ENCODE measurements at places on chromosomes 1 and 21. TPM values are rescaled to one million over a fixed set of nuclear protein-coding genes. Genes with fewer than 3 reads are reported as not detected.

Gene NCF2
- total RNA-seq, result 10.0 TPM

Gene UFC1
- 70.6 TPM for total RNA-seq

Gene BRINP2
- total RNA-seq, result 1.7 TPM

Gene MAN1C1
- total RNA-seq, result 20.2 TPM

Gene HTR6
- total RNA-seq, result not detected

GRCh38 chr21:41961753-41962152 lies 7.9 kb upstream of the C2CD2 start:
- DNase-seq, result no peak
- no peak overlapping the region for H3K27ac ChIP-seq
- peaks cover 19% of the 10 kb centered on the region for H3K4me1 ChIP-seq
- peaks cover 23% of the 10 kb centered on the region for H3K27me3 ChIP-seq
- no peaks in the 10 kb centered on the region for H3K36me3 ChIP-seq

- H3K27me3 ChIP-seq, result no peaks in the 10 kb centered on the region
- H3K4me1 ChIP-seq, result peaks cover 71% of the 10 kb centered on the region
- peak; percentile 89 for DNase-seq
- no peaks in the 10 kb centered on the region for H3K36me3 ChIP-seq
- H3K27ac ChIP-seq, result peak overlapping the region; percentile 6
Measured at GRCh38 chr21:46052703-46053651, 44.9 kb upstream of the COL6A2 start.

DNA sequence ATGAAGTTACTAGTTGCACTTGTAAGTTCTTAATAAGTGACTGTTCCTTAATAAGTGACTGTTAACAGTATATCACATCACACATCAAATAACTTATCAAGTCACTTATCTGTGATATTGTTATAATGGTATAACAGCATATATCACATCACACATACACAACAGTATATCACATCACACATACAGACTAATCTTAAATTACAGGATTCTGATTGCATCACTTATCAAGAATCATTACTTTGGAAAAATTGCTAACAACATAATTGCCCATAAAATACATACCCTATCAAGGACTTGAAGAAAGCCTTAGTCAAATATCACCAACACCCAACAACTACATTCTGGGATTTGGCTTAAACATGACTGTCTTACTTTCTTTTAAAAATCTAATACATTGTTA lies 813.5 kb downstream of the LTN1 start:
- H3K27me3 ChIP-seq, result no peaks in the 10 kb centered on the region
- H3K4me1 ChIP-seq, result no peaks in the 10 kb centered on the region
- H3K36me3 ChIP-seq, result no peaks in the 10 kb centered on the region
- H3K4me3 ChIP-seq, result no peak overlapping the region
- H3K27ac ChIP-seq, result no peak overlapping the region

DNA sequence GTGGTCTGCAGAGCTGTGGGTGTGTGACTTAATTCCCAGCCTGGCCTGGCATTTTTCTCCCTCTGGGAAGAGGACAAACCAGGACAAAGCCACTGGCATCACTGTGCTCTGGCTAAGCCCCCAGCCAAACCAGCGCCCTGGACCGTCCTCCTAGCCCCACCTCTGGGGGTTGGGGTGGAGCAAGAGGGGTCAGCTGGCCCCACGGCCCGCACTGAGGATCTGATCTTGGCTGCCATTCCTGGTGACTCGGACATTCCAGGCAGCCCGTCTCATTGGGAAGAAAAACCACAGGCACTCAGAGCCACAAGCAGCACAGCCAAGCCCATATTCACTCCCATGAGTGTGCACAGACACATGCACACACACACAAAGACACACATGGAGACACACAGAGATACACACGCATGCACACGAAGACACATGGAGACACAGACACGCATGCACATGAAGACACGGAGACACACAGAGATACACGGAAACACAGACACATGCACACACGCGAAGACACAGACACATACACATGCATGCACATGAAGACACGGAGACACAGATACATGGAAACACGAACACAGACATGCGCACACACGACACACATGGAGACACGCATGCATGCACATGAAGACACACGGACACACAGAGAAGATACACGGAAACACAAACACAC lies 2.3 kb upstream of the MXRA8 start:
- no peak overlapping the region for H3K4me3 ChIP-seq
- no peaks in the 10 kb centered on the region for H3K36me3 ChIP-seq
- peak overlapping the region; percentile 81 for H3K27ac ChIP-seq
- DNase-seq, result no peak
- peaks cover 44% of the 10 kb centered on the region for H3K27me3 ChIP-seq

GRCh38 chr1:6271006-6271405 lies 10.1 kb upstream of the GPR153 start:
- peaks cover 29% of the 10 kb centered on the region for H3K4me1 ChIP-seq
- no peak overlapping the region for H3K27ac ChIP-seq
- no peak for DNase-seq
- H3K36me3 ChIP-seq, result no peaks in the 10 kb centered on the region
- H3K27me3 ChIP-seq, result no peaks in the 10 kb centered on the region

GRCh38 chr1:174956086-174956485 lies 43.7 kb upstream of the CACYBP start:
- H3K4me1 ChIP-seq, result peaks cover 18% of the 10 kb centered on the region
- no peaks in the 10 kb centered on the region for H3K36me3 ChIP-seq
- H3K27me3 ChIP-seq, result no peaks in the 10 kb centered on the region
- DNase-seq, result no peak
- no peak overlapping the region for H3K4me3 ChIP-seq

- DNase-seq, result peak; percentile 26
- H3K4me3 ChIP-seq, result no peak overlapping the region
- H3K36me3 ChIP-seq, result peaks cover 30% of the 10 kb centered on the region
- H3K27ac ChIP-seq, result no peak overlapping the region
- no peaks in the 10 kb centered on the region for H3K27me3 ChIP-seq
Measured at GRCh38 chr1:244705261-244706234, 52.6 kb downstream of the DESI2 start.

DNA sequence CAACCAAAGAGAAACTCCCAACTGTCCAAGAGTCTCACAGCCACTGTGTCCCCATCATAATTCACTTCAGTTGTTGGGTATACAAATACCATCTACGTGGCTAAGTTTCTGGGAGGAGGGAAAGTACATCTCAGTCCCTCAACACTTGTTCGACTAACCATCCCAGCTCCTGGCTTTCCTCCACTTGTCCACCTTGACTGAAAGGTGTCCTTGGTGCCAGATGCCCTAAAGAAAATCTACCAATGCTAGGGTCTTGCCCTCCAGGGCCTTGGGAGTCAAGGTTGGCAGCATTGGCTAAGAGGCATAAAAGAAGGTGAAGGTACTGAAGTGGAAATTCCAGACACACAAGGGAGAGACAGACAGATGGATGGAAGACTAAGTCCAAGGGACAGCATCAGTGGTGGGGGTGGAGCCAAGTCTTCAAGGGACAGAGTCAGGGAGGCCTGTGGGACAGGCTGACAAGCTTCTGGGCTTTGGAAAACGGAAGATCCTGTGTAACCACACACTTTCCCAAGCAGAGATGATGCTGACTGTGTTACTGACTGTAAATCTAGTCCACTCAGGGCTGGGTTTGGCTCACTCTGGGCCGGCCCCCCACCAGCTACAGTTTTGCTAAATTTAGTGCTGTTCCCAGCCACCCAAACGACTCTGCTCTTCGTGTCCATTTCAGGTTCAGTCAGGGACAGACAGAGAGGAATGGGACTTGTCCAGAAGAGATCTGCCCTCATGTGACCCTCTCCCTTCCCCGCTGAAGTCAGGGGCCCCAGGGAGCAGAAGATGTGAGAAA lies 60.1 kb downstream of the CD34 start:
- H3K4me1 ChIP-seq, result peaks cover 94% of the 10 kb centered on the region
- no peak overlapping the region for H3K4me3 ChIP-seq
- H3K27ac ChIP-seq, result peak overlapping the region; percentile 22
- H3K27me3 ChIP-seq, result no peaks in the 10 kb centered on the region
- H3K36me3 ChIP-seq, result peaks cover 15% of the 10 kb centered on the region
- DNase-seq, result no peak

GRCh38 chr1:100400404-100400803 lies 48.1 kb downstream of the CDC14A start:
- no peak overlapping the region for H3K27ac ChIP-seq
- H3K4me1 ChIP-seq, result peaks cover 12% of the 10 kb centered on the region
- DNase-seq, result no peak
- no peaks in the 10 kb centered on the region for H3K27me3 ChIP-seq
- no peak overlapping the region for H3K4me3 ChIP-seq
- H3K36me3 ChIP-seq, result peaks cover 5% of the 10 kb centered on the region

- no peak for DNase-seq
- H3K27ac ChIP-seq, result no peak overlapping the region
- no peak overlapping the region for H3K4me3 ChIP-seq
- no peaks in the 10 kb centered on the region for H3K36me3 ChIP-seq
Measured at GRCh38 chr1:220303871-220304270, 31.6 kb upstream of the RAB3GAP2 start.

DNA sequence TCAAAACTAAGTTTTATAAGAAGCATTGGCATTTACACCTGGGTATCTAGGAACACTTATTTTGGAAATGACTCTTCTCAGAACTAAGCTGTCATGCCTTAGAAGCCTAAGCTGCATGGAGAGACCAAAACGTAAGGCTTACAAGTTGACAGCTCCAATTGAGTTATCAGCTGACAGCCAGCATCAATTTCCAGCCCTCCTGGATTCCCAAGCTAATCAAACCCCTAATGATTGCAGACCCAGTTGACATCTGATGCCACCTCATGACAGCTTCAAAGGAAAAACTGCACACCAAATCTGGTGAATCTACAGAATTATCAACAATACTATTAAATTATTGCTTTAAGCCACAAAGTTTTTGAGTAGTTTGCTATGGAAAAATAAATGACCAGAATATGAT lies 187.6 kb upstream of the PRMT6 start:
- H3K27ac ChIP-seq, result no peak overlapping the region
- DNase-seq, result no peak
- H3K36me3 ChIP-seq, result no peaks in the 10 kb centered on the region
- H3K27me3 ChIP-seq, result no peaks in the 10 kb centered on the region
- H3K4me3 ChIP-seq, result no peak overlapping the region

- no peaks in the 10 kb centered on the region for H3K27me3 ChIP-seq
- no peak for DNase-seq
- no peak overlapping the region for H3K4me3 ChIP-seq
- H3K36me3 ChIP-seq, result no peaks in the 10 kb centered on the region
Measured at GRCh38 chr1:209421186-209421585, 162.3 kb upstream of the CAMK1G start.

DNA sequence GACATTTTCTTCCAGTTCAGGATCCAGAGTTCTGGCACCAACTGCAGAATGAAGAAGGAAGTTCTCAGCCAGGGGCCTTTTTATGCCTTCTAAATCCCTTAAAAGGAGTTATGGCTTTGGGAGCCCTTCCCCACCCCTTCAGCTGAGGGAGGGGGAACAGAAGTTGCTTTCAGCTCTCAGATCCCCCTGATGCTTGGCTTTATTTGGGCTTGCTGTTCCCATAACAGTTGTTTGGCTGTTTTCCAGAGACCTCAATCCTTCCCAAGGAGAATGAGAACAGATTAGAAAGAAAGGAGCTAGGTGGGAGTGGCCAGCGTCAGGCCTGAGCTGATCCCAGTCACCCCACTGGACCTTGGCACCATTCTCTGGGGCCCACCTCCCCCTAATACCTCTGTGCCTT lies at the start of gene RPE65:
Gene RPE65 (minus strand): TSS at position 54 of the 400 bp plus-strand sequence. CDS start 49 bp downstream, at position 5.
- no peak within 1 kb of the TSS for H3K4me3 ChIP-seq
- no peak within 1 kb of the TSS for H3K27ac ChIP-seq
- no peak for DNase-seq
- peaks cover 8% of the 10 kb centered on the region for H3K4me1 ChIP-seq

DNA sequence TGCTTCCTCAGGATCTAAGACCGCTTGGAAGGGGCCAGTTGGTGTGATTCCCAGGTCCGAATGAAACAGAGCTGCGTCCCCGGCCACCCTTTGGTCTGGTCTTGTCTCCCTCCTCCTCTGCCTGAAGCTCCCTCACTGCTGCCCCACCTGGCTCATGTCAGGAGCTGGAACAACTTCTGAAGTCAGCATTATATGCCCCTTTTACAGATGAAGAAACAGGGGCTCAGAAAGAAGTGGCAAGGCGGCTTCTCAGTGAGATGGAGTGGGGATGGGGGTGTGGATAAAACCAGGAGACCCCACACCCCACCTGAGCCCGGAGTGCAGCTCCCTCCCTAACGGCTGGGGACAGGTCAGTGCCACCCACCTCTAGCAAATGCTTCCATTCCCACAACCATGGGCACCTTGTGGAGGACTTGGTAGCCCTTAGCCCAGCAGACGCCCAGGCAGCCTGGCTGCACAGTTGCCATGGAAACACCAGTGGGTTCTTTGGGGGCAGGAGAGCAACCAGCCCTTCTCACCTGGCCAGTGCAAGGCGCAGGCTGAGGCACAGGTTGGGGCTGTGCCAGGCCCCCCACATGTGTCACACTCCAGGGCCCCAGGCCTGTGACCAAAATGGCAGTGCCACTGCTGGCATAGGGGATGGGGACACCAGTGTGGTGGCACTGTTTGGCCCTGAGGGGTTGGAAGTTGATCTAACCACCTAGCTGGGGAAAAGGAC lies 31.9 kb upstream of the ECE1 start:
- peak overlapping the region; percentile 83 for H3K27ac ChIP-seq
- no peaks in the 10 kb centered on the region for H3K27me3 ChIP-seq
- no peak for DNase-seq
- H3K36me3 ChIP-seq, result no peaks in the 10 kb centered on the region

GRCh38 chr1:228727681-228728171 lies 7.6 kb upstream of the RHOU start:
- peak; percentile 55 for DNase-seq
- no peak overlapping the region for H3K4me3 ChIP-seq
- H3K4me1 ChIP-seq, result no peaks in the 10 kb centered on the region
- no peaks in the 10 kb centered on the region for H3K36me3 ChIP-seq
- no peaks in the 10 kb centered on the region for H3K27me3 ChIP-seq
- no peak overlapping the region for H3K27ac ChIP-seq

- peak; percentile 21 for DNase-seq
- no peaks in the 10 kb centered on the region for H3K36me3 ChIP-seq
- no peak overlapping the region for H3K4me3 ChIP-seq
Measured at GRCh38 chr1:224801844-224802490, 127.5 kb upstream of the DNAH14 start.

Measured in esophagus muscularis mucosa (tissue), 4 donors.